ENCODE measurements at places on chromosomes 7 and 10.

- DNase-seq: no peak
Observed at GRCh38 chr10:106816318-106817085, 348.0 kb downstream of the SORCS1 start.

DNA sequence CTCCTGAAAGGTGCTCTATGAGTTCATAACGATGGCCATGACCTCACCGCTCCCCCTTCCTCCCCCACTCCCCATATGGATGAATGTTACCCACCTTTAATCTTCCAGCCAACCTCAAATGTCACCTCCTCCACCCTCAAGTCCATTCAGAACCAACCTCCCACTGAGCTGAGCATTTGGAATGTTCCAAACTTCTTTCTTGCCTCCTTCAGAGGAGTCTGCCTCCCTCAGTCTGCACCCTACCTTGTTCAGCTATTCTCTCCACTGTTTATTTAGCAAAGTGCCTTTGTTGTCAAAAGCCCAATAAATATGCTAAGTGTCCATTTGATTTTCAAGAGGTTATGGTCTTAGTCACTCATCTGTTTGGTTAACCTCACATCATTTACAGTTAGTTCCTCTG lies 22.9 kb upstream of the MTPAP start:
- no peak for DNase-seq

DNA sequence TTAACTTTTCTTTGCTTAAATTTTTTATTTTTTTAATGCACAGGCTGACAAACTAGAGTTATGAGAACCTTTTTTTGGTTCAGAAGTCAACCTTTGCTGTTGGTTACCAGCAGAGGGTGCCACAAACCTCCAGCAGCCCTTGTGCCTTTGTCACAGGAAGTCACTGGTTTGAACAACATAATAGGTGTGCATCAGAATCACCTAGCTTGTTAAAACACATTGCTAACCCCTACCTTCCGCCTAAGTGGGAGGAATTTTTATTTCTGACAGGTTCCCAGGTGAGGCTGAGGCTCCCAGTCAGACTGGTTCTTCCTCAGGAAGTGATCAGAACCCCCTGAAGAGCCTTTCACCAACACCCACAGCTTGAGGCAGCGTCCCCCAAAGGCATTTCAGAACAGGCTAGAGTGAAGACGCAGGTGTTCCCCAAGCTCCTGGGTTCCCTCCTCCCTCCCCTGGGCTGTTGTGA lies 22.6 kb upstream of the VDAC2 start:
- peak; percentile 68 for DNase-seq

GRCh38 chr10:73509695-73510094 lies 13.9 kb upstream of the PPP3CB start:
- no peak for DNase-seq

DNA sequence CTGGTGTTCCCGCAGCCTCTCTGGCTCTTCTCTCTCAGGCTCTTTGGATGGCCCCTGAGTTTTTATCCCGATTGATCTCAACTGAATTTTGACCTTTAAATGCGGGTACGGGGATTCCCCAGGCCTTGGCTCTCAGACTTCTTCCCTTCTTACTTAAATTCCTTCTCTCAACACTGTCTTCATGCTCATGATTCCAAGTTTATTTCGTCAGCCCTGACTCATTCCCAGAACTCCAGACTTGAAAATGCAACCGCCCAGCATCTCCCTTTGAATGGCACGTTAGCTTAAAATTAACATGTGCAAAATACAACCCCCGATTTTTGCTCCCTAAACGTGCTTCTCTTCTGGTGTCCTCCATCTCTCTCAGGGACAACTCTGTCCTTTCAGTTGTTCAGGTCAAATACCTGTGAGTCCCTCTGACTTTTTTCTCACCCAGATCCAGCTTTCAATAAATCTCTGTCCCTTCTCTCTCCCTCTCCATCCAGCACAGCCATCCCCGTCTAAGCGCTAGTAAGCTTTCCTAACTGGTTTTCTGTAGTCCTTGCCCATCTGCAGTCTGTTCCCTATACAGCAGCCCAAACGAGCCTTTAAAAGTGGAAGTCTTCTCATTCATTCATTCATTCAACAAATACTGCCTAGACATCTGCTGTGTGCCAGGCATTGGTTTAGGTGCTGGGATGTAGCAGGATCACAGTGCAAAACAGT lies 7.1 kb downstream of the HECW1 start:
- peak; percentile 29 for DNase-seq

- no peak for DNase-seq
Observed at GRCh38 chr10:89750441-89750840, 49.1 kb downstream of the KIF20B start.

DNA sequence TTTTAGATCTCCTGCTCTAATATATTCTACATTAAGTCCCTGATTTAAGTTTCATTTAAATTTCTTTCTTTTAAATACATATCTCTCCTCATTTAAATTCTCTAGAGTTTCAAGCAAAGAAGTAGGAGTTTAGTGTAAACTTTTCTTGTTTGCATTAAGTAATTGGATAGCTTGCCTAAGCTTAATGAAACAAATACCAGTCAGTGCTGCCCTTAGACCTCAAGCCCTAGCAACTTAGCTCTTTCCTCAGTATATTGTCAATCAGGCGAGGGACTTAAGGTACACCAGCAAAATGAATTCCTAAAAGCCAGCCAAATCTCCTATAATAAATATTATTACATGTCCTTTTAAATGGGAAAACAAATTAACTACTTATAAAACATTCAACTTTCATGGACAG lies 101.5 kb downstream of the CHCHD3 start:
- DNase-seq: no peak

DNA sequence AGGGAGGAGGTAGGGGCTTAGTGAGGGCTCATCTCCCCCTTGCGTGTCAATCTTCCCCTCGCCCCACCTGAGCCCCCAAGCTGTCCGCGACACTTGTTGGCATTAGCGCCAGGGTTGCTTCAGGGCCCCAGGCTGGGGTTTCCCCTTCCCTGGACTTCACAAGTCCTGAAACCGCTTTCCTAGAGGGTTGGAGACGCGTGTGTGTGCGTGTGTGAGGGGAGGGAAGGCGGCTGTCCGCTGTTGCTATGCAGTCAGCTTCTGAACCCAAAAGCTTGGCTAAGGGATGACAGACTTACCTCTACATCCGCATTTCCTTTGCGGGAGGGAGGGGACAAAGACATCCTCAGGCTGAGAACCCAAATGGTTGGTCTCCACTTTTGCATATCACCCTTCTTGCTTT lies 803 bp downstream of the GOLGA7B start:
- no peak for DNase-seq

DNA sequence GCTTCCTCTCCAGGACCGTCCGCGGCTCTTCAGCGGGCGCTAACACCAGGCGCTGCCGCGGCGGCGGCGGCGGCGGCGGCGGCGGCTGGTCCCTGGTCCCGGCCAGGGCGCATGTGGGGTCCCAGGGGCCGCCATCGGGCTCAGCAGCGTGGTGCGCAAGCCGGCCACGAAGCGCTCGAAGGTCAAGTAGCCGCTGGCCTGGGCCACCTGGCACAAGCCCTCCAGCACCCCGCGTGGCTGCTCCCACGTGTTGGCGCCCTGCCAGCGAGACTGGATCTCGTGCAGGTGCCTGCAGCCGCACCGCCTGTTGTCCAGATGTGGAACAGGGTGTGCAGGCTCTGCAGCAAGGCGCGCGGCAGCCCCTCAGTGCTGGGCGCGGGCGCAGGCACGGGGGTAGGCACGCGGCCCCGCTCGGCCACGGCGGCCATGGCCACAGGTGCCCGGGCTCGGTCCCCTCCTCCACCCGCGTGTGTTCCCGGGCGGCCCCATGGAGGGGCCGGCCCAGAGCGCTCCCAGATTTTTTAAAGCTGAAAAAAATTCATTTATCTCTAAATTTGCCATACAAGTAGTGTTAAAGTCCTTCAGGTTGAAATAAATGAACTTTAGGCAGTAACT lies 884.2 kb upstream of the ZNF722 start:
- no peak for DNase-seq

GRCh38 chr10:129035052-129035827 lies 431.8 kb upstream of the MGMT start:
- DNase-seq: peak; percentile 90

GRCh38 chr10:118669020-118669791 lies 73.8 kb upstream of the PRLHR start:
- no peak for DNase-seq

DNA sequence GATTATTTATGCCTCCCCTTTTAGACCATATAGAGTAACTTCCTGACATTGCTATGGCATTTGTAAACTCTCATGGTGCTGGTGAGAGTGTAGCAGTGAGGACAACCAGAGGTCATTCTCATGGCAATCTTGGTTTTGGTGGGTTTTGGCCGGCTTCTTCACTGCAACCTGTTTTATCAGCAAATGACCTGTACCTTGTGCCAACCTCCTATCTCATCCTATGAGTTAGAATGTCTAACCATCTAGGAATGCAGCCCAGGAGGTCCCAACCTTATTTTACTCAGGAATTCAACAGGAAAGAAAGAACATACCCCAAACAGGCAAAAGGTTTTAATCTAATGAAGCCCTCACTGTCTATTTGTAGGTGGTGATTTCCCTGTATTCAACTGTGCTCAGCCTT lies 205.4 kb upstream of the YAE1 start:
- DNase-seq: no peak

- no peak for DNase-seq
Observed at GRCh38 chr10:75630746-75631145, 199.3 kb downstream of the LRMDA start.

DNA sequence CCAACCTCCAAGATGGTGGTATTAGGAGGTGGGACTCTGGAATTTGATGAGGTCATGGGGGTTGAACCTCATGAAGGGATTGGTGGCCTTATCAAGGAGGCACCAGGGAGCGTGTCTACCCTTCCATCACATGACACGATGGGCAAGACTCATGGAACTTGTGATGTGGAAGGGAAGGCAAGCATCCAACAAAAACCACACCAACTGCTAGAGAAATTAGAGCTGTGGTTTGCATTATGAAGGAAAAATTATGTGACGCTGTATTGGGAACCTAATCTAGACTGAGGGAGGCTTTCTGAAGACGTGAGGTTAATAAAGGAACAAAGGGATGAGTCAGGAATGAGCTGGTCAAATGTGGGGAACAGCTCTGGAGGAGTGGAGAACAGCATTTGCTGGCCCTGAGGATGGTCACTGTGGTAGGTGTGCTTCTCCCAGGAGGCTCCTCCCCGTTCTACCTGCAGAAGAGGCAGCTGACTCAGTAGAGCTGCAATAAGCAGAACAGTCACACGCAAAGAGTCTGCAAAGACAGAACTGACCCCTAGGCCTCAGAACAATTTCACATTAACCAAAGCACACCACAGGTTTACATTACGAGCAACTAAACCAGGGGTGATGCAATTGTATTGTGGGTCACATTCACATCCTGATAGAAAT lies 236.6 kb upstream of the GRB10 start:
- no peak for DNase-seq

DNA sequence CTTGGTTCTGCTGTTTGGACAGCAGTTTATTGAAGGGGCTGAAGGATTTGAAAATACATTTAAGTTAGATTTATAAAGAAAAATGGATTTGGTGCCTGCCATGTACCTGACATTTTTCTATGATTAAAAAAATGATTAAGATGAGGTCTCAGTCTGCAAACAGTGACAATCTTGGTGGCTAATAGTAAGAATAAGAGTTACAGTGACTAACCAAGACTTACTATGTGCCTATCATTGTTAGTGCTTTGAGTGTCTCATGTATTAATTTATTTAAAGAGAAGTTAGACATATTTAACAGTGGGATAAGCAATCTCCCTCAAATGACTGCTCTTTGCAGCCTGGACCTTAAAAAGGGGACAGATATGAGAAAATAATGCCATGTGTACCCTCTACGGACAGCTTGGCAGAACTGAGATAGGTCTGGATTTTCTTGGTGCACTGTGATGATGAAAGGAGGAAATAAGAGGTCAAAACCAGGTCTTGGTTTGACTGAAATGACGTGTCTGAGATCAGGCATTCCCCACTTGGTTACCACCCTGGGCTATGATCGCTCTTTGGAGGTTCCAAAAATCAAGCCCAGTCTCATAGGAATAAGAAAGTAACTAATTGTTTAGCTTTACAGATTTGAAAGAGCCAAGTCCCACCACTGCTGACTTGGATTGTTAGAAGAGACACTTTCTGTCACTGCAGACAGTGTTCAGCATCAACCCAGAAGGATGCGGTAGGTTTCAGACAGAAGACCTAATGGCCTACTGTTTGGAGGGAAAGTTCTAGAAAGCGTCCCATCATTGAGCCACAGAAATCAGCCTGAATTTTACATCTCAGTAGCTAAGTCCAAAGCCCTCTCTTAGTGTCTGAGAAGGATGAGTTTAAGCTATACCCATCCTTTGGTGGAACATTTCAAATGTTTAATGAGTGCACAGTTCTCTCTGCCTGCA lies 2.1 kb downstream of the CASP7 start:
- DNase-seq: no peak

Data from ACHN (cell line).